Ascending aorta (tissue), 2 donors: ENCODE measurements at places on chromosomes 3 and 15.

DNA sequence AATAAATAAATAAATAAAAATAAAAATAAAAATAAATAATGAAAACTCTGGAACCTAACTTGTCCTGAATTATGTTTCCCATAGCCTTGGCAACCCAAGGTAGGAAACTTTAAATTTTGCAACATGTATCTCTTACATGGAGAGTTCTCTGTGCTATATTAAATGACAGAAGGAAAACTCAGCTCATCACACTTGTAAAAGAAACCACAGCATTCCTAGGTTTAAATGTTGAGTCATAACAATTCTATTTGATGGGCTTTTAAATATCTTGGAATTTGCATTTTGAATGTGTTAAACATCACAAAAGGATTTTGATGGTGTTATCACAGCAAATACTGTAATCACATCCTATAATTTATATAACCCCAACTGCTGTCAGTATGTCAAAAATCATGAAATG is 144.2 kb downstream of the LRTM1 start:
- H3K27me3 ChIP-seq = no peaks in the 10 kb centered on the region
- H3K4me3 ChIP-seq = no peak overlapping the region
- H3K36me3 ChIP-seq = no peaks in the 10 kb centered on the region

- no peaks in the 10 kb centered on the region for H3K27me3 ChIP-seq
- no peak overlapping the region for H3K27ac ChIP-seq
These were observed 36.2 kb downstream of the TOPAZ1 start for GRCh38 chr3:44277925-44278324.

DNA sequence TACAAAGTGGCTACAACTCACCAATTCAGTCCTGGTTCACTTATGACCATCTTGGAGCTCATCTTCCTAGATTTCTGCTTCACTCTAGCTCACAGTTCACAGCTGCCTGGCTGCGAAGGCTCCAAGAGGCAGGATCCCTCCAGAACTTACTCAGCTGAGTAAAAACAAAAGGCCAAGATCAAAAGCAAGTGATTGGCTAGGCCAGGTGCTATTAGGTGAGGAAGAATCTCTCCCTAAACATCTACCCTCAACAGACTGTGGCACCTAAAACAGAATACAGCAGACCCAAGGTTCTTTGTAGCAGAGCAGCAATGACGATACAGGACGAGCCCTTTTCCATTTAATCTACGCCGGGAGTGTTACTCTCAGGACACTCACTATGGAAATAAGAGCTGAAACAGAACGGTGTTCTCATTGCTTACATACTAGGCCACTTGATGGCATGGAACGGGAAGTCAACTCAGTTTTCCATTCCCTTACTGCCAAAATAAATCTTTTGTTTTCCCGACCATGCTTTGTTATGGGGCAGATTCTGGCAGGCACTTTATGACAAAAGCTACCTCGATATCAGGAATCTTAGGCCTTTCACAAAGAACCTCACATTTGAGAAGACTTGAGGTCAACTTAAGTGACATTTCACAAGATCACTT is 901 bp downstream of the ICE2 start:
- H3K27ac ChIP-seq = peak overlapping the region; percentile 95
- DNase-seq = no peak
- H3K27me3 ChIP-seq = no peaks in the 10 kb centered on the region
- peaks cover 6% of the 10 kb centered on the region for H3K36me3 ChIP-seq

GRCh38 chr15:57637846-57638245 is 46.1 kb downstream of the MYZAP start:
- H3K27ac ChIP-seq = no peak overlapping the region
- H3K4me3 ChIP-seq = no peak overlapping the region
